ENCODE measurements at places on chromosomes 2 and 18.

GRCh38 chr18:28781616-28782362, 604.9 kb upstream of the CDH2 start:
- DNase-seq, result no peak

- no peak for DNase-seq
These were observed 483.1 kb upstream of the CHST9 start for GRCh38 chr18:27668158-27668557.

- no peak for DNase-seq
These were observed 77.0 kb upstream of the TMEM200C start for GRCh38 chr18:5972298-5972697.

GRCh38 chr2:212997526-212998020, 153.8 kb downstream of the IKZF2 start:
- no peak for DNase-seq

- peak; percentile 88 for DNase-seq
These were observed 45.1 kb downstream of the SLC9A2 start for GRCh38 chr2:102664471-102664909.

- DNase-seq, result no peak
These were observed 327.7 kb downstream of the RAD51AP2 start for GRCh38 chr2:17190527-17190926.

DNA sequence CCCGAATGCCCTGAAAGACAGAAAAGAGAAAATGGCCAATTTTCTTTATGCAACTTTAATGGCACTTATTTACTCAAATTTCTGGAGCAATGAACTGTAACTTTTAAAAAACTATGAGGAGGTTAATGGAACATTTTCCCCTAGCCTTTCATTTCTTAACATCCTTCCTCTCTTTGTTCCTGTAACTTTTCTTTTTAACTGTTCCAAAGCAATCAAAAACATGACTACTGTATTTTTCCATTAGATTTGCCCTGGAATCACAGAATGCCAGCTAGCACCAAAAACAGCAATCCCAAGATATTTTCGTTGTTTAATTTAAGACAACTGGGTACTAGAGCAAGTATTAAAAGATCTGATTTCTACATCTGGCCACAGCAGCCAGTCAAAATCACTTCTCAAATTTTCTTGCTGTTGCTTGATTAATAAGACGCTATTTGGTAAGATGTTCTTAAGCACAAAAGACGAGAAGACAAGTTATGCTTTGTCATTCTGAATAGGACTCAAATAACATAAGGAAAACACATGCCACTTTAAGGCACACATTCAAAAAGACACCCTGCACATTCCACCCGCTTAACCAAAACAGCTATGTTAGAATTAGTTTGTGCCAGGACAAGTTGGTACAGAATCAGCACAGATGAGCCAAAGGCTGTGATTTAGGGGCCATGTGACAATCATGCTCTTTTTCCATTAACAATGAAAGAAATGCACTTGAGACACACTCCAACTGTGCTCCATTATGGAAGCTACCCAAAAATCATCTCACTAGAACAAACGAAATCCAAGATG, 3.6 kb downstream of the STARD7 start:
- DNase-seq, result no peak

DNA sequence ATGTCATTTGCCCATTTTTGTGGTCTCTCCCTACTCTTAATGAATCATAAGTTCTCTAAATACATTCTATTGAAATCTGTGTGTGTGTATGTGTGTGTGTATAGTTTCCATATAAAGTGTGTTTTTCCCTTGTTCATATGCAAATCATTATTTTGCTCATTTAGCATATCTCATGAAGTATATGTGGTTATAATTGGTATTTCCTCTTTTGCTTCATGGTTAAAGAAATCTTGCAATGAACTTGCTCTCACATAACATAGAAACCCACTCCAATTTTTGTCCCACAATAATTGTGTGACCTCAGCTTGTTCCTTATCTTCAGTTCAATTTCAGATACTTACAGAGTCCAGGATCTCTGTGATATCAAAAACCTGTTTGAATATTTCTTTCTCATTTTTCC, 1.2 kb downstream of the CPO start:
- DNase-seq, result no peak

DNA sequence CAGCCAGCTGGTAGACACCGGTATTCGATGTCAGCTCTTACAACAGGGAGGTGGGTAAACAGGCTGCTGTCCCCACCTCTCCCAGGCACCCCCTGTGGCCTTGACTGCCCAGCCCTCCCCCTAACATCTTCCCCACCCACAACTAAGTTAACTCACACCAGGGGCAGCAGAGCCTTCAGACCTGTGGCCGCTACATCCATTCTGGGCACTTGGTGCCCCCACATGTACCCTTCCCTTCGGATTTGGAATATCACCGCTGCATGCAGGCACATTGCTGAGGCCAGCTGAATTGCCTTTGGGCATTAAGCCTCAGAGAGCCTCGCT, 130.3 kb downstream of the MYCN start:
- DNase-seq, result no peak

DNA sequence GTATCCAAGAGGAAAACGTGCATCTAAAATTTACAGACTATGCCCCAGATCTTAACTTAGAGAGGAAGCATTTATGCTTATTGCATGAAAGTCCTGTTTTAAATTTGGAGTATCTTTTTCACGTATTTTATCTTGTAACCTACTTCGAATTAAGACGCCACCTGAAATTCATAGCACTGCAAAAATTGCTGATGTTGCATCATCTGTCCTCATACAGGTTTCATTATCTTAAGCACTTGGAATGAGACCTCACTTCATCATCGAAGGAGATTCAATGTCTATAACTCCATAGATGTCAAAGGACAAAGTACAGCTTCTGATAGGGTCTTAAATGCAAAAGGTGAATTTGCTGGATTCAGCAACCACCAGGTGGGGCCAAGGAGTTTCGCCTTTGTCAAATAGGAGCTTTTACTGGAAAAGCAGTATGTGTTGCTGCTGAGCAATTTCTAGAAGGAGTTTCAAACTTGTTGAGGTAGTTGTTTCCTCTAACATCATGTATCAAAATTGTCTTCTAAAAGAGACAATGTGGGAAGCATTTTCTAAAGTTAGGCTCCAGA, 106.4 kb upstream of the CCDC85A start:
- peak; percentile 76 for DNase-seq

DNA sequence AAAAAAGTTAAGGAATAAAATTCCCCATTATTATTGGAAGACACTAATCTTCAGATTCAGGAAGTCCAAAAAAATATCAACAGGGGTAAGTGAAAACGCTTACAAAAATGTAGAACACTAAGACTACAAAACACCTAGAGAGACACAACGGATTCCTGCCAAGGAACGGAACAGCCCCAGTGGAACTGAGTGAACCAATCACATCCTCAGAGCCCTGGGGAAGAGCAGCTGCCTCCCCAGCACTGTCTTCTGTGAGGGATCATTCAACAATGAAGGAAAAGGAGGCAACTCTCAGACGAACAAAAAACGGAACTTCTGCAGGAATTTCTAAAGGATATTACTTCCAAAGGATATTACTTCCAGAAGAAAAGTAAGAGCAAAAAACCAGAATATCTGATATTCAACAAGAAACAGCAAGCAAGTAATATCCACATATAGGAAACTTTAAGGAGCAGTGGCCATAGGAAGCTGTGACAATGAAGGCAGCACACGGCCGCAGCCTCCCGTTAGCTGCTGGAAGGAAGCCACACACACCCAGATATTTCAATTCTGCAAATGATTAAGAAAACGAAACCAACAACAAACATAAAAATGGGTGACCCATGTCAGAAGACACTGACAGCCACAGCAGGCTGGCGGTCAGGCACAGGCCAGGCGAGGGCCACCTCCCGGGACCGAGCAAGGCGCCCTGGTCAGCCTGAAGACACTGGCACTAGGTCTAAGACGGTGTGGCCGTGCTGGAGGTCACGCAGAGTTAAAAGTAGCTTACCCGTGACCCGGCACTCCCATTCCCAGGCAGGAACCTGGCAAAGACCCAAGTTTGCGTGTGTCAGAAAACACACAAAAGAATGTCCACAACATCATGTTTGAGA, 81.8 kb downstream of the HDAC4 start:
- DNase-seq, result no peak

DNA sequence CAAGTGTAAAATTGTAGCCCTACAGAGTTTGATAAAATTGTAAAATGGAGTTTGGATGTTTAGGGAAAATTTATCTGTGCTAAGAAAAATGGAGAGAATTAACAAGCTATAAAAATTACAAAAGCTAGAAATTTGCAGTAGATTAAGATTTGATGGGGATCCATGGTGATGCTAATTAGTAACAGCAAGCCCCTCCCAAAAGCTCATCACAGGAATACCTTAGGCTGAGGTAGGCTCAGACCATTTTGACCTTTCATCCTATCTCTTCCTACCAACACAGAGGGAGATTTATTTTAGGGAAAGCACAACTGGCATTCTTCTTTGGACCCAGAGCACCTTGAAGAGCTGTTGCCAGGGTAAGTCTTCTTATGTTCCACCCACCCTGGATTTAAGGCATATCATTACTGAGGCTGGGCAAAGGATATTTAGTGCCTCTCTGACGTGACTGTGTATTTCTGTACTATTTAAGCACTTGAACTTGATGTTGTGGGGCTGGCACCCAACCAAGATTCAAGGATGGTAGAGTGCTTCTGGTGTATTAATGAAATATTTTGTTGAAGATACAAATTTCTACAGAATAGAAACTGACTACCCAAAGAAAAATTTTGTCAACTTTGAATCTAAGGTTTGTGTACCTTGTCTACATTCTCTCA, 70.8 kb upstream of the SLC39A10 start:
- DNase-seq, result no peak

DNA sequence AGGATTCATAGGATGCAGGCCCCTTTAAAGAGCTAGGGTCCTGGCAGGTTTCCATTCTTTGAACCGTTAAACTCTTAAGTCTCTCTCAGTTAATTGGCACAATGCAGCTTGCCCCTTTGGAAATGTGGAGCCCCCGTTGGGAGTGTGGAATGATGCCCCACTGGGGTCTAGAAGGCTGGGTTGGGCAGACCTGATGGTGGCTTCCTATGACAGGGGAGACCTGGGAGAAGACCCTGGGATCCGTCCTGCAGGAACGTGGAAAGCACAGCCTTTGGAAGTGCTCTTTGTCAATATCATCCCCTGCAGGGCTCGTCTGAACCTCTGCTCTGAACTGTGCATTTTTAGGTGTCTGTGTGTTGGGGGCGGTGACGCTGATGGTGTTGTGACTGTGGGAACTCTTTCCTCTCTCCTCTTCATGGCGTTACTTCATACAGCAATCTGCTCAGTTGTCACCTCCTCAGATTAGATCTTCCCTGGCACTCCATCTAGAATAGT, 190.6 kb downstream of the MYCN start:
- DNase-seq, result no peak

DNA sequence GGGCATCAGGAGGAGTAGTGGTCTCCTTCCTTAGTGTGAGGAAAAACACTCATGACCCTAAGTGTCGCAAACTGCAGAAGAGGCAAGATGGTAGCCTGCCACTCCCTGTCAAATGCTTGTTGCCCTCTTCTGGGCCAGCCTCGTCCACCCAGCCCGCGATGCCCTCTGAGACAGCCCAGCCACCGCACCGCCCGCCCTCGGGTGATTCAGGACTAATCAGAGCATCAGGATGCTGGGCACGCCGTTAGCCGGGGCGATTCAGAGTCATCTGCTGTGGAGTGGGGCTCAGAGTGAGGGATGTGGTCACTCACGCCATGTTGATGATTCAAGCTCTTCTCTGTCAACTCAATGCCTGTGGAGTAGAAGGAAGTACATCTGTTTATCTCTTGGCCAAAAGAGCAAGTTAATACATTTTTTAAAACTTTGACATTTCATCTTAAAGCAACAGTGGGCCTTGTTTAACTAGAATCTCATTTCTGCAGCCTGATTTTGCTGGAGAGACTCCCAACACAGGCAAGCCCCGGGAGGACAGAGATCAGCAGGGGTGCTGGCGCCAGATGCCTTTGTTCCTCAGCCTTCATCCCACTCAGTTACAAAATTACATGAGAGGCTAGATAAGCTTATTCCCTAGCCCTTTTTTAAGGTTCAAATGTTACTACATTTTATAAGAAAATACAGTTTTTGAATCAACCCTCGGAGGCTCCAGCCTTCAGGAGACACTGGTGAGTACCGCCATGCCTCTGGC, 79.0 kb downstream of the TMEM18 start:
- no peak for DNase-seq

- peak; percentile 38 for DNase-seq
These were observed 34.5 kb downstream of the NEURL3 start for GRCh38 chr2:96470636-96471035.

- DNase-seq, result no peak
These were observed 243.0 kb upstream of the CYRIA start for GRCh38 chr2:16908656-16909055.

DNA sequence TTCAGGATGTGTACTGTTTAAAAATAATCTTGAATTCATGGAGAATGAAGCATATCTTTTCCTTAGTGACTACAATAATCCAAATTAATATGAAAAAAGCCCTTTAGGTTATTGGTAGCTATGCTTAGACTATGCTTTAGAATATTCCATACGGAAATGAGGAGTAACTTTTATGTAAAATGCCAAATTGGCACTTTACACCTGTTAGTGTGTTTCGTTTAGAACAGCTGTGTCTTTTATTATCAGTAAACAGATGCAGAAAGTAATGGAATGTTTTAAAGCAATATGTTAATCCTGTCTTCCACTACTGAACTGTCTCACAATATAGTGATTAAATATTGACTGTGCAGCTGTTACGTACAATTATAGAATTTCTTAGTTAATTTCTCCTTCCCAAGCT, 129.6 kb downstream of the PMS1 start:
- no peak for DNase-seq

DNA sequence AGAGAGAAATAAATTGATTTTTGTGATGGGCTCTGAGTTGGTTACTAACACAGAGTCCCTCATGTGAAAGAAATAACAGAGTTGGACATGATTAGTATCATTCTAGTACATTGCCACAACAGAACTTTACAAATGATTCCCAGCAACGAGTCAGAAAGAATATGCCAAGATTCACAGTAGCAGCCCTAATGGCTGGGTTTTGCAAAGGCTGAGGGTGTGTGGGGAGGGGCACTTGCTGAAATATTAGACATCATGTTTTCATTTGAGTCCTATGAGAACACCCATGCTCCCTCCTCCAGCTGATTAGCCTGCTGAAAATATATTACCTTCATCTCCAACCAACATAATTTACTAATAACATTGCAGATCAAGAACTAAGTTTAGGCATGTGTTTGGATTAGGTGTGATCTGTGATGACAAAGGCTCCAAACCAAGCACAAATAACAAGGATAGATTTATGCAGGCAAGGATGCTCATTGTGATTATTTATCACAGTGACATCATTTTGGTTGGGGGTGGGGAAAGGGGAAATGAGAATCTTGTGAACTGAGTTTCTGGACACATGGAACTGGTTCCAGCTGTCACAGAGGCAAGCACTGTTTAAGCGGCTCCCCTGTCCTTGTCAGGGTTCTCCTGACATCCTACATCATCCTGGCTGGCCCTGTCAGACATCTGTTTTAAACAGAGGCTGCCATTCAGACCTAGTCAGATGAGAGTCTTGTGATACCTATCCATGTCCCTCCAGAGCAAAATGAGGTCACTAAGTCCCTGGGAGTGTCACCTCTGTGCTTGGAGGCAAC, 205.8 kb upstream of the NCKAP5 start:
- DNase-seq, result no peak

- no peak for DNase-seq
These were observed 58.6 kb downstream of the FANCL start for GRCh38 chr2:58182527-58182926.

Data from trophoblast cell (in vitro differentiated cells and primary cell).